ENCODE measurements at places on chromosomes 2 and 18.

DNA sequence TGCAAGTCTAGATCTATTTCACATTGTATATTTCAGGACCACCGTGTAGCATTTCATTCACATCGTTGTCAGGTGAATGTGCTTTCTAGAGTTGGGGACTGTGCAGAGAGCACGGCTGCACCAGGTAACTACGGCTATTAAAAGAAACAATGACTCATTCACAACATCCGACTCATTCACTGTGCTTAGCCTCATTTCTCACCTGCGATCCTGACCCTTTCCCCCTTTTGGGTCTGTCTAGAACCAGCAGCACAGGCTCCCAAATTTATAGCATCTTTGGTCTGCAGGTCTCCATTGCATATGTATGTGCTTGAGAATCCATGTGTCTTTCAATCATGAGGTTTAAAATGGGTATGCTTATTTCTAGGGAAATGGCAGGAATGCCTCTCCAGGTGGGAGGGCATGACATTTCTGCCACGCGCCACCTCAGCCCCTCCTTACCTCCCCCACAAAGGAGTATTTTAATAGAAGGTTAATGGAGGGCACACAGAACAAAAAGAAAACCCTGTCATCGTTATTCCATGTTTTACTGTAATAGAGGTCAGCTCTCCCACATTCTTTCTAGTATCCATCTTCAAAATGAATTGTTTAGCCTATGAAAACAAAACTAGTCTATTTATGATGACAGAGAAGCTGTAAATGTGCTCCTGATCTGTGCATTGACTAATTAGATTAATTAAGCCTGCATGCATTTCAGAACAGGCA, 246.7 kb upstream of the EPHA4 start:
- no peak for DNase-seq

DNA sequence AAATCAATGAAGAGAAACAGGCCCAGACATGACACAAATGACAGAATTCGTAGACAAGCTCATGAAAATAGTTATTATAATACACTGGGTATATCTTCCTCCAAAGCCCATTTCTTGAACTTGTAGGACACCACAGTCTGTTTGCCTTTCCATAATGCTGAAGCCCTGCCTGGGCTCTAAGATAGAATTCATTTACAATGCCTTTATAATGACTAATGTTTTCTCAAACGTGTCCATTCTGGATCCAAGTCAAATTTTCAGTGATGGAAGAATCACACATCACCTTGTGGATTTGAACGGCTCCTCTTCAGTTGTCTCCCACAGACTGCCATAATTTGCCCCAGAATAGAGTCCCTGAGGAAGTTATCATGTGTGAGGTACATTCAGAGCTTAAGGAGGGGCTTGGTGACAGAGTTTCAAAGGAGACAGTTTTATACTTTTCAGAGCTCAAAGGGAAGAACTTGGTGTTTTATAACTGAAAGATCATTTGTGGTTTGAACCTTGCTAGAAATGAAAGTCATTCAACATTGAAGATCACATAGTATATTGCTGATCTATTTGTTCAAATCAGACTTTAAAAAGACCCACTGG, 38.2 kb downstream of the CASP8 start:
- no peak for DNase-seq

GRCh38 chr2:101036562-101036961, 34.5 kb downstream of the RPL31 start:
- no peak for DNase-seq

- no peak for DNase-seq
These were observed 126.3 kb downstream of the XRCC5 start for GRCh38 chr2:216235462-216235861.

- DNase-seq = no peak
These were observed 47.9 kb downstream of the E2F6 start for GRCh38 chr2:11417946-11418585.

GRCh38 chr2:6590442-6590841, 275.3 kb downstream of the CMPK2 start:
- no peak for DNase-seq

- no peak for DNase-seq
These were observed 2.2 kb downstream of the ABCG8 start for GRCh38 chr2:43840965-43841364.

- DNase-seq = no peak
These were observed 44.8 kb downstream of the CAB39 start for GRCh38 chr2:230757476-230757875.

DNA sequence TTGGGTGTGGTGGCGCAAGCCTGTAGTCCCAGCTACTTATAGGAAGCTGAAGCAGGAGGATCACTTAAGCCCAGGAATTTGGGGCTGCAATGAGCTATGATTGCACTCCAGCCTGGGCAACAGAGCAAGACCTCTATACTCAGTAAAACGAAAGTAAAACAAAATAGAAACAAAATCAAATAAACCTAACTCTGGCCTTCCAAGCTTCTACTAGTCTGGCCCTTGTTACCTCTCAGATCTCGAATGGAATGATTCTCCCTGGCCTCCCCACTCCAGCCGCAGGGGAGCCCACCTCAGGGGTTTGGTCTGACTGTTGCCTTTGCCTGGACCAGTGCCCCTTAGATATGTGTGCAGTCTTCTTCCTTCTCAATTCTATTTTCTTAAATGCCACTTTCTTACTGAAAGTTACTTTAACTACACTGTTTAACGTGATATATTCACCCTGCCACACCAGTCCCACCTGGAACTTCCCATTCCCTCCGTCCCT, 160.0 kb upstream of the GCFC2 start:
- no peak for DNase-seq

DNA sequence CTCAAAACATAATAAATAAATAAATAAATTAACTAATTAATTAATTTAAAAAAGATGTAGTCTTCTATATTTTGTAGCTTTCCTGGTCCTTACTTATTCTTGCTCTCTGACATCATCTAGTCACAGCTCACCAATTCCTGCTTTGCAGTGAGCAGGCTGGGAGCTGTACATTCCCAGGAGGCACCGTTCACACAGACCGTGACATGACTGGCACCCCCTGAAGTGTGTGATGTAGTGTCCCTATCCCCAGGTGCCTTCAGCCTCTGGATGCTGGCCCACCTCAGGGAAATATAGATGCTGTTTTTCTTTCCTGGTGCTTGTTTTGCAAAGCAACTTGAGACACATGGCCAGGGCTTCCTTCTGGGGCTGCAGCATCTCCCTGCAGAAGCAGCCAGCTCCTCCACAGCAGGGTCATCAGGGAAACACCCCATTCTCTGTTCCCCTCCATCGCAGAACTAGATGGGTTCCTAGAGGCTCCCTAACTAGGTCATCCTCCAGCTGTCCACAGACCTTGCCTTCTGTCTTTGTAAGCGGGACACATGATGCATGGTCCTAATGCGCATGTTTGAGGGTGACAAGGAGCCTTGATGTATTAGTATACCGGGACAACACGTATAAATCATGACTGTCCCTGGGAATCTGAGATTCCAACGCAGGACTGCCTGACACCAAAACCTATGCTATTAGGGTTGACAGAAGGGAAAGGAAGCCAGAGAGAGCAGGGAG, 76.4 kb downstream of the RHOB start:
- DNase-seq = no peak

DNA sequence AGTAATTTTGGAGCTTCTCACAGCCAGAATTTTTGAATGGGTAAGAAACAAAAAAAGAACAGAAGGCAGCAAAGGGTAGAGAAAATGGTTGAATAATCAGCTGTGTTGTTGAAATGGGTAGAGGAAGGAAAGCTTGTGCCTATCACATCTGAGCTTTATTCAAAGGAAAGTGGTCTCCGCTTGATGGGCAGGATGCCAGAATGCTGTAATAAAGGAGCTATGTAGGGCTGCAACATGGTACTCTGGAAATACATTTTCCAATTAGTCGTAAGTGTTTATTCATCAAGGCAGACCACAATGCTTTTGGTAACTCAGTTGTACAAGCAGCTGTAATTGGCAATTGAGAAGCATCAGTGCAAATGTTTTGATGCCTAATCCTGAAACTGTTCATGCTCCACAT, 196.9 kb downstream of the ICOS start:
- DNase-seq = no peak

GRCh38 chr2:3179208-3179607, 198.4 kb downstream of the EIPR1 start:
- no peak for DNase-seq

DNA sequence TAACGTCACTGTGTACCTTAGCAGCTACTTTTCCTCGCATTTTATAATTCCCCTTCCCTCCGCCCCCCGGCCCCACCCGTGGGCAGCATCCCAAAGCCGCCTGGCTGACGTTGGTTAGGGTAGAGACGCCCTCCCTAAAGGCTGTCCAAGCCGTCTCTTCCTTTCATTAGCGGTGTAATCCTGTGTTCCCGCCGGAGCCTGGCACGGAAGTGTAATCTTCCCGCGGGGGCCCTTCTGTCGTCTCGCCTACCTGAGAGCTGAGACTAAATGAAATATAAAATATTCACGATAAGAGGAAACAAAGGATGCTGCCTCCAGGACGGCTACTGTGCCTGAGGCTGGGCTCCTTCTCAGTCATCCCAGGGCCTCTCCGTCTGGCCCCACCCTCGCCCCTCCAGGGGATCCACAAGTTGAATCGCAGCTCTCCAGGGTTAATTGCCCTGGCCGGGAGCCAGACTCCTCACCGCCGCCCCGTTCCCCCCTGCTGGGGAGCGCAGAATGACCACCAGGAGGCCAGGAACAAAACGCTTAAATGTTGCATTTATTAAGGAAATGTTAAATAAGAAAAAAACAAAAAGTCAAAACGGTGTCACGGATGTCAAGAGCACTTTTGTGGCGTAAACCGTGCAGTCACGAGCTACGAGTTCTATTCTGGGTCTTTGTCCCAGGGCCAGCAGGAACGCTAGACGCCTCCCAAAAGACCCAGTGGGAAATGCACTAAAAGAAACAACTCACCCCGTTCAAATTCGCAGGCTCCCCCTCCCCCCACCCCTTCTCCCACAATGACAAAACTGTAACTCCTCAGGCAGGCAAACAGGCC, 1.5 kb downstream of the RPRM start:
- no peak for DNase-seq

- no peak for DNase-seq
These were observed 19.9 kb downstream of the ABCG5 start for GRCh38 chr2:43818761-43819160.

GRCh38 chr2:121904656-121905055, 149.2 kb downstream of the TSN start:
- peak; percentile 44 for DNase-seq

DNA sequence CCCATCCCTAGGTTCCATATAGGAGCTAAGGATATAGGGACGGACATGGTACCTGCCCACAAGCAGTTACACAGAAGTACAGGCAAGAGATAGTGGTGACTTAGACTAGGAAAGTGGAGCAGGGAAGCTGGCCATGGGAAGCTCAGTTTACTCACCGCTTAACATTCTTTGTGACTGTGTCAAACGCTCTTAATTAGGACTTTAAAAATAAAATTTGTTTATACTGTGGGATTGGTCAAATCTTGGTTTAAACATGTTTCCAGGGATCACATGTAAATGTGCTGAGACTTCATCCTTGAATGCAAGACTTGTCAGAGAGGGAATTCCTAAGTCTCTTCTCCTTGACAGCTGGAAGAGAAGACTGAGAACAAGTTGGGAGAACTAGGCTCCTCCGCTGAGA, 107.3 kb downstream of the MTCL1 start:
- DNase-seq = no peak

DNA sequence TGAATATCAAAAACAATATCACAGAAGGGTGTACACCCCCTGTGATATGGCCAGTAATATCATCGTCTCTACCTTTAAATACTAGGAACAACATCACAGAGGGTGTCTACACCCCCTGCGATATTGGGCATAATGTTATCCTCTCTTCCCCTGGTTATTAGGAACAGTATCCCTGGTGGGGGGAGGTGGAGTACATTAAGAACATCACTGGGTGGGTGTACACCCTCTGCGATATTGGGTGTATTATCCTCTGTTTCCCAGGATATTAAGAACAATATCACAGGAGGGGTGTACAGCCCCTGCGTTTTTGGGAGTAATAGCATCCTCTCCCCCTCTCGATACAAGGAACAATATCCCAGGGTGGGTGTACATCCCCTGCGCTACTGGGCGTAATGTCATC, 1932.8 kb downstream of the SUCLG1 start:
- DNase-seq = no peak

- no peak for DNase-seq
These were observed 165.9 kb upstream of the CCDC150 start for GRCh38 chr2:196473617-196474016.

- no peak for DNase-seq
These were observed 148.6 kb downstream of the FAM210A start for GRCh38 chr18:13577781-13578180.

DNA sequence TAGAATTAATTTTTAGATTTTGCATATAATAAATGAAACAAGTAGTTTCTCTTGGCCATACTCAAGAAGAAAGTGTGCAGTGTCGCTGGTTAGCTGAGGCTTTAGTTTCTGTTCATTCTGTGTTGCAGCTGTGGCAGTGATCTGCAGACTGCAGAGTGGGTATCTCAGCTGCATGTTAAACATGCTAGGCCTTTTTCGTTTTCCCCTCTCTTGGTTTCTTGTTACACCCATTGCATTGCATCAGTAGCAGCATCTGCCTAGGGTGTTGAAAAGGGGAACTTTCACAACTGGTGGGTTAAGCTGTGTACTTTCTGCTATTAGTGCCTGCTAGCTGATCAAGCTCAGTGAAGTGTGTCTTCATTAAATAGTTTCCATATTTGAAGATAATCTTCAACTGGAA, 51.3 kb downstream of the ACSL3 start:
- DNase-seq = no peak

- DNase-seq = no peak
These were observed 7.8 kb downstream of the AGBL5 start for GRCh38 chr2:27059141-27059820.

DNA sequence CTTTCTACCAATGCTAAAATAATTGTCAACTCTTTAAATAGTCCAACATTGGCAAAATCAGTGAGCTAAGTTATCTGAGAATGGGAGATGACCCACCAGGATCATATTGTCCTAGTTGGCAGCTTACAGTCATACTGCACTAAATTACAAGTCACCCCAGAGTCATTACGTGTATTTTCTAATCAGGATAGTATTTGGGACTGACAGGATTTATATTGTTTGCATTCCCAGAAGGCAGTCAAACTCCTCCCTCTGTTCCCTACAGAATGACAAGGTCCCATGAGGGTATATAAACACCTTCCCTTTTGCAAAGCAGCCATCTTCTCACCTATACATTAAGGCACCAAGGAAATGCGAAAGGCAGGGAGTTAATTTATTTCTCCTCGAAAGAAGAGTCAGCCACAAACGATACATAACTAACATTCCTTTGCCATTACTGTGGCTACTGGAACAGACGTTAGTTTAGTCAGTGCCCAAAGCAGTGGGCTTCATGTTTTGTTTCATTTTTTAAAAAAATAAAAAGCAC, 125.3 kb downstream of the ANTXR1 start:
- DNase-seq = no peak

GRCh38 chr18:52130624-52131301, 209.2 kb upstream of the DCC start:
- no peak for DNase-seq

GRCh38 chr2:30707304-30707903, 99.8 kb downstream of the CAPN13 start:
- no peak for DNase-seq
